ENCODE measurements at places on chromosomes 7 and 10.

DNA sequence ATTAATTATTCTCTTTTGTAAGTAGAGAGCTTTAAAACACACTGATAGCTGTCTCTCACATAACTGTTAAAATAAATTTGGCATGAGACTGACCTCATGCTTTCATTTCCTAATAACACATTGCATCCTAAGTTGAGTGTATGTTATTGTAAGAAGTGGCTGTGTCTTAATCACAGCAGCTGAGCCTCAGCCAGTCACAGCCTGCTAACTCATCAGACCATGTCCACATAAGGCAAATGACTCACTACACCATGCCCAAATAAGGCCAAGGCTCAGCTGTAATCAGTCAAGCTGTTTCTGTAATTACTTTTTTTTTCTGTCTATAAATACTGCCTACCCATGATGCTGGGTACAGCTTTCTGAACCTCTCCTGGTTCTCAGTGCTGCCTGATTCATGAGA, 860.9 kb downstream of the XPNPEP1 start:
- peak; percentile 96 for DNase-seq

DNA sequence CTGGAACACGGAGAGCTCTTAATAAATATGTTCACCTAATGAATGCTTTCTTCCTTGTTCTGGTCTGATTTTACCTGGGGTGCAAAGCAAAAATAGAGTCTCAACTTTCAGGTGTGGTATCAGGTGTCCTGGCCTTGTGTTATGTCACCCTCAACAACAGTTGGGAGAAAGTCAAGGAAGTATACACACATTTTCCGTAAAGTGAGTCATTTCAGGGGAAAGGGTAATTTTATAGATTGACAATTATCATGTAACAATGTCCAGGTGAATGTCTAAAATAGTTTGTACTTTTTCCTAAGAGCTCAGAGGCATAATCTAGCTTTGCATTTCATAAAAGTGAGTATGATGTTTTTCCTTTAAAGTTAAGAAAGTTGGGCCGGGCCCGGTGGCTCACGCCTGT, 287.4 kb downstream of the SKIDA1 start:
- DNase-seq = no peak

GRCh38 chr10:13219685-13220670, 14.2 kb downstream of the UCMA start:
- DNase-seq = peak; percentile 59

DNA sequence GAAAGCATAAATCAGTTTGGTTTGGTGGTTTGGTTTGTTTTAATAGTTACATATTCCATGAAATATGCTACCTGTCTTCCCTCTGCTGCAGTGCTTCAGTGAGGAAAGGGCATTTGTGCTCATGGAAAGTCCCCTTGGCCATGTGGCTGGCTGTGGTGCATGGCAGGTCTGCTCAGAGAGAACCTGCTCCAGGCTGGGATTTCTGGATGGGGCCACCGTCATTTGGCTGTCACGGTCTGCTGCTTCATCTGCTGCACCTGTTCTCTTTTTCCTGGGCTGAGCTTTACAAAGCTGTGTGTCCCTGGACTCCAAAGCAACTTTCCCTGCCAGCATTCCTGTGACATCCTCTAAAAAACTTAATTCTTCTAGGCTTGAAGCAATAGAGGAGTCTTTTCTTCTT, 8.9 kb downstream of the CDK14 start:
- no peak for DNase-seq

DNA sequence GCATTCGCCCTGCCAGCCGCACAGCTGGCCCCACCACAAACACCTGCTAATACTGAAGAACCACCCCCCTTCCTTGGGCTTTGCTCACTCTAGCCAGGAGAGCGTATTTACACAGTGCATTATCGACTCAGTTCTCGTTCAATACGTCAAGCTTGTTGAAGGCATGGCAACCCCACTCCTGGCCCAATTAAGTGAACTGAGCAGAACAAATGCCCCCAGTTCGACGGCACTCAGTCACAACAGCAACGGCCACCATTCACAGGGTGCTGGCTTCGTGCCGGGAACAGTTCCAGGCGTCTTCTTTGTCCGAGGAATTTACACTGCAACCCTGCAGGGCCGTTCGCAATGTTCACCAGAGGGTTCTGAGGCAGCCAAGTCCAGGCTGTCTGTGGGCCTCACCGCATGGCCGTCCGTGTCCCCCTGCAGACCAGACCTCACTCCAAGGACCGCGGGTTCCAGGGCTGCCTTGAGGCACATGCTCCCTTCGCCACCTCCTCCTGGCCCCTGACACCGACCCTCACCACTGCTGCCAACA, 175.3 kb downstream of the DIP2C start:
- no peak for DNase-seq

DNA sequence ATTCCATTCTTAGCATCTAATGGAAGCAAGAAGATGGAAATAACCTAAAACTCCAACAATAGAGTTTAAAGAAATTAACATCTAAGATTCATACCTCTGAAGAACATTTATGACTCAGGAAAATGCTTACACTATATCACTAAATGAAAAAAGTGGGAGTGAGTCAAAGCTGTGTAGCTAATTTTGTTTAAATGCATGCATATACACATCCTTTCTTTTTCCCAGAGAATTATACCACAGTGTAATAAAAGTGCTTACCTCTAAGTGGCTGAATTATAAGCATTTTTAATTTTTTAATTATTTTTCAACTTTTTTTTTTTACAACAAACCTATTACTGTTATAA, 44.3 kb downstream of the CCDC71L start:
- DNase-seq = no peak

GRCh38 chr10:47287805-47288204, 12.2 kb upstream of the GDF10 start:
- no peak for DNase-seq

- no peak for DNase-seq
Measured at GRCh38 chr7:26060733-26061677, 91.0 kb upstream of the NFE2L3 start.

GRCh38 chr7:96300502-96300901, 21.4 kb downstream of the SLC25A13 start:
- no peak for DNase-seq

DNA sequence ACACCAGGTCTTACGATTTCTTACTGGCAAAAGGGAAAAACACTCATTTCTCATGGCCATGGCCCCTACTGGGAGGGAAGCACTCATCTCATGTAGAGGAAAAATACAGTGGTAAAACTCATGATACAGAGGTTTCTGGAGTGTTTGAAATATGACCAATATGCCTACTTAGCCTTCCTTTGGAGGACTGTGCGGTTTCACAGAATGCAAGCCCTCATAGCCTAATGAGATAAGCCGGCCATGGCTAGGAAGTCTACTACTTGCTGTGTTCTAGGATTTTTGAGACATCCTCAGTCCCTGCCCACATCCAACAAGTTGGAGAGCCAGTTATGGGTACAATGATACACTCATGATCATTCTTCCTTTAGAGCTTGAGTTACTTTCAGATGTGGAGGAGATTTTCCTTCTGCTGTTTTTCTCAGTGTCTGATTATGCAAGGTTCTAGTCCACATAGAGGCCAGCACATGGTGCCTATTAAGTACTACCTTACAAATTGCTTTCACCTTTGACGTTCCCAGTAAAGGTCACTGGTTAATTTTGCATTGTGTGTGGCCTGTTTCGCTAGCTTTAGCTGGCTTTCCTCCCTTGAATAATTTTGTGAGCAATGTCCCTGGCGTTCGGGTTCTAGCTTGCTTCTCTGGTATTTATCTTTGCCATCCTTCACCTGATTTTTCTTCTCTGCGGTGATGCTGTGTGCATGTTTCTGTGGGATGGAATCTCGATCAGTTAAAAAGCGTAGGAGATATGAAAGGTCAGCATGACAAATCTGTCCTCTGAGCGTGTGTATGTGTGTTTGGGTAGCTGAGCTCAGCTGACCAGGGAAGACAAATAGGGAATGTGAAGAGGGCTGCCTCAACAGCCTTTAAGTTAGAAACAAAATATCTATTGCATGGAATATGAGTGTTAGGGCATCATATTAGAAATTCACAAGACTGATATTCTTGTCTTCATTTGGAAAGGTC, 295.4 kb downstream of the LRMDA start:
- no peak for DNase-seq

DNA sequence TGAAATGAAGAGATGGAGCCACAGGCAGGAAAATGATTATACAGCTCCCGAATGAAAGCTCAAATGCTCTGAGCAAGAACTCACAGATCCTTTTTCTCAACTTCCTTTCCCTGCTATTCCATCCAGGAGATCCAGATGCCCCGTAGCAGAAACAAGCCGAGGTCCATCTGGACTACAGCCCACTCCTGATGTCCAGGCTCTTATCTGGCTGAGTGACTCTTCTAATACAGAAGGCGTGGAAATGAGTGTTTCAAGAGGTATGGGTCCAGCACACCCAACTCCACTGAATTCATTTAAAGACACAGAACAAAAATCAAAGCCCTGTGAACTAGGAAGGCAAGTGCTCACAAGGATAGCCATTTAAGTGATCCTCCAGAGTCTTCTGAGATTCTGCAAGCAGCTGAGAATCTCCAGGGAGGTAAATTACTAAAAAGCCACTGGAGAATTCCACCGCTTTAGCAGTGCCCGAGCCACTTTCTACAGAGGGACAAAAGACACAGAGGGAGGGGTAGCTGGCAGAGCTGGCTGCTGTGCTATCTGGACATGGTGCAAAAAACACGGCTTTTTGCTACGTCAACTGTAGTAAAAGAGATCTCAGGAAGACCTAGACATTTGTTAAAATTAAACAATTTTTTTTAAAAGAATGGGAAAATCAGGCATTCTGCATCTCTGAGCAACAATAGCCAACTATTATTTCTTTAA, 24.5 kb downstream of the FAM171A1 start:
- DNase-seq = no peak
